Adrenal gland (tissue), 19 donors: ENCODE measurements at places on chromosomes 5 and 9.
A peak's percentile ranks its signal among the peaks of the same experiment; 100 is the strongest.

GRCh38 chr5:155746367-155747038, 580.5 kb upstream of the SGCD start:
- no peak for DNase-seq

DNA sequence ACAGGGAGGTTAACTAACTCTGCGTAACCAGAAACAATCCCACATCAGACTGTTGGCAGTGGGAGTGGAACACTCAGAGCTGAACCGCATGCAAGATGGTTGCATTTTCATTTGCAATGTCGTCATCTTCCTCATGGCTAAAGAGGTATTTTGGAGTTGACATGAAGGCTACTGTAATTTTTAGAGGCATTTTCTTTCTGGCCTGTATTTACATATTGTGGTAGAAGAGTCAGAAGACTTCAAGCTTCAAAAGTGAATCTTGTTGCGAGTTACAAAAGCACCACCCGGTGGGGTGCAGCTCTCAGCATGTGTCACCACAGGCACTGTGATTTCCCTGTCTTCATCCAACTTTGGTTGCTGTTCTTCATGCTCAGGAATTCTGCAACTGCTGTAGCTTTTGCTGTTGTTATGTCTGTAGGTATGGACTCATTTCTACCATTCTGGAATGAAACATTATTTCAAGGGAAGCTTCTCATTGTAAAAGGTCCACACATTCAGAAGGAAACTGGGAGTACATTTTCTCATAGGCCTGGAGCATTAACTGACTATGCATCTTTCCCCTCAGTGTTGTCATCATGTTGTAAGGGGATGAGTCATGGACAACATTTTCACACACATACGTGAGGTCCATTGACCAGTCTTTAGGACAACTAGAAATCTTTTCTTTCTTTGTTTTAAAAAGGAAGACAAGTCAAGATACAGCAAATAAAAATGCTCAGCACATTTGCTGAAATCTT, 35.4 kb upstream of the GDNF start:
- DNase-seq, result no peak

DNA sequence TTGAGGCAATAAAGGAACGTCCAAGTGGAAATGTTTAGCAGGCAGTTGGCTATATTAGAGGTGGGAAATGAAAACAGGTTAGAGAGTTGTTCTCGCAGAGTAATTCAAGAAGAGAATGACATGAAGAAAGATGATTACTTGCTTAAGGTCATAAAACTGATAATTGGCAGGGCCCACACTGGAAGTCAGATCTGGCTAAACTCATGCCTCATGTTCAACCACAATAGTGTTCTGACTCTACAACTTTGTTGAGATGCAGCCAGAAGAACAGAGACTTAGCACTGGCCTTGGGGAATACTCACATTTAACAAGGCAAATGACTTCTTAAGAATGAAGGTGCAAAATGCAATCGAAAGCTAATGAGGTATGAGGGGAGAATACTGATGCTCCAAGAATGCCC, 27.2 kb upstream of the TNFSF8 start:
- DNase-seq, result no peak

DNA sequence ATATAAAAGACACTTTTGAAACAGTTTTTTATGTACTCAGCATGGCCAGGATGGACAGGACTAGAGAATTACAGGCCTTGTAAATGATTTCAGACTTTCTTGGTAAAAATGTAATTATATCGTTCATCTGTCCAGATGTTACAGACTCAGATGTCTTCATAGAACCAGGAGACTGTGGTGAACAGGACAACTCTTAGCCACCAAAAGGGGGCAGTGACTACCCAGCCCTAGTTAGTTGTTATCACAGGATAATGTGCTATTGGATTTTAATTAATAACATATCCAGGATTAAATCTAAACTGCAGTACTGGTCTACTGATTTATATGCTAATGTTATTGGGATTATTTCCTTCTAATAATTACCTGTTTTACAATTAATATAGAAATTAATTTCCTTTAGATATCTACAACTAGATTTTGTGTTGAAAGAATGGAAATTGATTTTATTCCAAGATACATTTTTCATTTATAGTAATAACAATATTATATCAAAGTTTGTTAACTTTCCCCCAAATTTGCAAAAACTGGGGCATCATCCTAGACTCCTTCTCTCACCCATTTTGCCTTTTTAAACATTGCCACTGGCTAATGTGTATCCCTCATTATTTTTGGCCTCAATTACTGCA, 99.4 kb downstream of the MTREX start:
- no peak for DNase-seq

GRCh38 chr5:87853541-87853940, 415.1 kb downstream of the TMEM161B start:
- no peak for DNase-seq

GRCh38 chr5:35860686-35861085, 4.0 kb downstream of the IL7R start:
- no peak for DNase-seq

GRCh38 chr5:56696900-56697299, 118.4 kb upstream of the MAP3K1 start:
- no peak for DNase-seq

- DNase-seq, result no peak
These were observed 49.5 kb downstream of the TRIM32 start for GRCh38 chr9:116736399-116737151.

DNA sequence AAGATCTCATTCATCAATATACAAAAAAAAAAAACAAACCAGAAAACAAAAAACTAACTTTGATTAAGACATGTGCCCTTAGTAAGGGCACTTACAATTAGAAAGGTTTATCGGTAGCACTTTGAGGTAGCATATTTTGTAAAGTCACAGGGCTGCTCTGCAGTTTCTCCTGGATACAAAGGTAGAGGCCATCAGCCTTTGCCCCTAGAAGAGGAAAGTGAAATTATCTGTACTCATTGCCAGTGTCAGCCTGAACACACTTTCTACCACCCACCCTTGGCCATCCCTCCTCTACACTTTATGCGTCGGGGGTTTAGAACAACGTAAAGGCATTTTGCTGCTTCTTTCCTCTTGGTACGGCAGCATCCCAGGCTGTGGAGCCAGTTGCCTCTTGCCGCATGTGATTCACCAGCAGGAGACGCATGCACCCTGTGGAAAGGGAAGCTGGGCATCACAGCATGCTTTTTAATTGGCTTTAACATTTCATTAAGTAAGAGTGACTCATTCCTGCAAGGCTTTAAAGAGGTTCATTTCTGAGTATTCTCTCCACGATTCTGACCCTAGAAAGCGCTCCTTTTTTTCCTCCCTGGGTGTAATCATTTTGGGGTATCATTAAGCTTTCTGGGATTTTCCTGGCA, 84.6 kb downstream of the CEMIP2 start:
- DNase-seq, result peak; percentile 29

GRCh38 chr5:180067986-180068385, 3.6 kb downstream of the RNF130 start:
- no peak for DNase-seq

GRCh38 chr5:133839721-133840120, 128.7 kb downstream of the C5orf15 start:
- DNase-seq, result no peak

DNA sequence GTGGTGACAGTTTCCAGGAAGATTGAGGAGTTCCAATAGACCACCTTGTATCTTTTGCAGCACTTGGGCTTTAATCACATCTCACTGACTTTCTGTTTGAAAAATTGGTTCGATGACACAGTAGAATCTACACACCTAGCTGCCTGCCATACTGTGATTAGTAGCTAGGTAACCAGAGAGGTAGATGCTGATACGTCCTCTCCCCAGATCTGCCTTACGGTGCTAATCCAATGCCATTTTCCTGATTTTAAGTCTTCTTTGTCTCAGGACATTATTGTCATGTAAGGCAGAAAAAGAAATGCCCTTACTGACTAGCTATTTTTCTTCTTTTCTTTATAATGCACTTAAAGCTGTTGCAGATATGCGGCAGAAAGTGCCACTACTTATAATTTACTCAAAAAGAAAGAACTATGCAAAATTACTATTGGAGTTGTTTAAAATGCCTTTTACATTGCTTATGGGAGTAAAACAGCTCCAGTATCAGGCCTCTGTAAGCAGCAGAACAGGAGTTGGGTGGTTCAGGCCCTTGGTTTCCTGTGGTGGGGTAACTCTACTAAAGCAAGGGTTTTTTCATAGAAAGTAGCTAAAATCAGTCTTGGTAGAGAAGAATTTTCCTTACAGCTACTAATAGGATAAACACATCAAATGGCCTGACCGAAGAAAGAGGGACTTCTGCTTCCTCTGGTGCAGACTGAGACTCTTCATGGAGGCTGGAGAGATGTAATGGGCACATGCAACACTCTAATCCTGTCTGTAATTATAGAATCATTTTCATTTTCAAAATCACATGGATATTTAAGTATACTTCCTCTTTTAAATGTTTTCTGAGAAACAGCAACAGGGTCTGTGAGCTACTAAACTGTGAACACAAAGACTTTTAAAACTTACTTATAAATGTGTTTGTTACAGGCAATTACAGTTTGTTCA, 177.2 kb downstream of the MAPKAP1 start:
- DNase-seq, result no peak

- no peak for DNase-seq
These were observed 370.6 kb downstream of the DMRTA1 start for GRCh38 chr9:22817181-22817580.

- no peak for DNase-seq
These were observed 36.4 kb downstream of the SKIC3 start for GRCh38 chr5:95518417-95518816.

DNA sequence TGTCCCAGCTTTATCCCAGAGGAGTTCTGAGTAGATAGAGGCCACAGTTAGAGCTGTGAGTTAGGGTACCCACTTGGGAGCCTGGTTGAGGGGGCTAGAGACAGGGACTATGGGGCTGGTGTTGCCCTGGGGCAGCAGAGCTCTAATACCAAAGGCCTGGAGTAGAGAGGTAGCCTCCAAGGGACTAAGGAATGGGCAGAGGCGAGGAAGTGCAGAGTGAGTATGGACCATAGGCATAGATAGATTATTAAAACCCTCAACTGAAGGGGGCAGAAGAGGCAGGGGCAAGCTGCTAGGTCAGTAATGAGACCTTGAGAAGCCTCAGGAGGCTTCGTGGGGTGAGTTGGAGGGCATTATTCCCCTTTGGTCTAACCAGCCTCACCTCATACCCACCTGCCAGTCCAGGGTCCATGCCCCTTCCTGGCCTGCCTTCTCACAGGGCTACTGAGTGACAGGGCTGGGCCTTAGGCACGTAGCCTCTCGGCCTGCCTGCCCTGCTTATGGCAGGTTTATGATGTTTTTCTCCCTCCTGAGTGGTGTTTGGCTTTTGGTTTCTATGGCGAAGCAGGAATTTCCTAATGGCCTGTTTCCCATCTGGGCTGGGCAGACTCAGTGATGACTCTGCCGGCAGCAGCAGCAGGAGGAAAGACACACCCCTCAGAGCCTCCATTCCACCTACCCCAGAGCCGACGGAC, 8.0 kb downstream of the PDLIM4 start:
- no peak for DNase-seq

- DNase-seq, result no peak
These were observed 120.2 kb upstream of the GRHPR start for GRCh38 chr9:37302277-37302676.

DNA sequence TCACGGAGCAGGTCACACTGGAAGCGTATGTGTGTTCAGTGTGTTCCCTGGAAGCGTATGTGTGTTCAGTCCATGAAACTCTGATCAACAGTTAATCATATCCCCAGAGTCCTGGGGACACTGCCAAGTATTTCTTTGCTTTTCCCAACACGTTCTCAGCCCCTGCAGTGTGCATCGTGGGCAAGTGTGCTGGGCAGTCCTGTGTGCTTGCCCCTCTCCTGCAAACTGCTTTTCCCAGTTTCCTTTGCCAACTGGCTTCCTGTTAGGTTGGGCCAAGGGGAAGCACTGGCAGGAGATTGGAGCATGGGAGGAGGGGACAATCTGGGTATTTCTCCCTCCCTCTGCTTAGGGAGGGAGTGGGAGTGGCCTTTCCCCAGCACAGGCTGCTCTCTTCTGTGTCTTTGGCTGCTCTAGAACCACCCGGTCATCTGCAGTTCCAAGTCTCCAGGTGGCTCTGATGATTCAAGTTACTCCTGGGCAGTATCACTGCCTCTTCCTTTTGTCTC, 36.8 kb upstream of the NEK6 start:
- DNase-seq, result no peak

DNA sequence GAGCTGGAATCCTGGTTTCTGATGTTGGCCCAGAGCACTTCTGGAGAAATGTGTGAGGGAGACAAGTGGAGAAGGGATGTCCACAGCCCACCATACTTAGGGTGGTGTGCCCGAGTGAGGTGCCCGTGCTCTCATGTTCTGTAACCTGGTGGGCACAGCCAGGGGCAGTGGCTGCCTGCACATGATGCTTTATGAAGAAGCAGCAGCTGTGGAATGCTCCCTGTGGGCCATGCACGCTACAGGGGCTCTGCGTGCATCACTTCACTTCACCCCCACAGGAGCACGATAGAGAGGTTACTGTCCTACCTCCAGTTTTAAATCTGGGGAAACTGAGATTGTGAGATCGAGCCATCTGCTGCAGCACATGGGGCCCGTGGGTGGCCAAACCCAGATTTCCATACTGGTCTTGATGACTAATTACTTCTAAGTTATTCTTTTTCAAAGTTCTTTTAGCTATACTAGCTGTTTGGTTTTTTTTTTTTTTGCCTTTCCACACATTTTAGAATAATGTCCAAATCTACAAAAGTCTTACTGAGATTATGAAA, 441.6 kb downstream of the GADD45G start:
- no peak for DNase-seq

DNA sequence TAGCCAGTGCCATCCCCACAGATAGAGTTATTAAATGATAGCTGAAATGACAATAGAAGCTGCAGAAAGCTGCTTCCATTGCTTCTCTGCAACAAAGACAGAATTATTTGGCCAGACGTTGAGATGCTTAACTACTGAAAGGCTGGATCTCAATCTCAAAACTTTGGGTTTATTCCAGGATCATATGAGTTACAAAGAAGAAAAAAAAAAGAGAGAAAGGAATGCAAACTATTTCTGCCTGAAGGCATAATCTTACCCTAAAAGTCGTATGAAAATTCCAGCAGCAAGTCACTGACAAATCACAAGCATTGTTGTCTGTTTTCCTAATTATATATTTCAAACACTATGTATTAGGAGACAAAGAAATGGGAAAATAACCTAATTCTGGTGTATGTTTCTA, 12.8 kb upstream of the TYRP1 start:
- no peak for DNase-seq

DNA sequence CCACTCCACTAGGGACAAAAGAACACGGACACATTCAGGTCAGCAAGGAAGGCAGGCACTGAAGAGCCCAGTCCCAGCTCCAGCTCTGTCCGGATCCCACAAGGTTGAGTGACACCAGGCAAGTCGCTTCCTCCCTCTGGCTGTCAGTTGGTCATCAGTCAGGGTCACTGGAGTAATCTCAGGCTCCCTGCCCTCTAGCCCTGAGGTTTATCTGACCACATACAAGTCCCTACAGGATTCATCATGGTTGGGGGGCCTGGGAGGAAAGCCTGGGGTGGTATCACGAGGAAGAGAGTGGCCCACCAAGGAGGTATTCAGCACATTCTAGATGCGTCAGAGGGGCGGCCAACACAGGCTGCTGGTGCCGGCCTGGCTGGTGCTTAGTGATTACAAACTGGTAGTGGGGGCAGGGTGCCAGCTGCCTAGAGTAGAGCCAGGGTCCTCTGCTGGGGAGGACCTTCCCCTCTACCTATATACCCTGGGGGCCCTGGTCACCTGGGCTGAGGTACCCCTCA, 81.5 kb downstream of the SHB start:
- DNase-seq, result peak; percentile 57
